ENCODE measurements at places on chromosomes 1 and 21.

- no peak for DNase-seq
These were observed 235.4 kb downstream of the PBX1 start for GRCh38 chr1:164794356-164794755.

DNA sequence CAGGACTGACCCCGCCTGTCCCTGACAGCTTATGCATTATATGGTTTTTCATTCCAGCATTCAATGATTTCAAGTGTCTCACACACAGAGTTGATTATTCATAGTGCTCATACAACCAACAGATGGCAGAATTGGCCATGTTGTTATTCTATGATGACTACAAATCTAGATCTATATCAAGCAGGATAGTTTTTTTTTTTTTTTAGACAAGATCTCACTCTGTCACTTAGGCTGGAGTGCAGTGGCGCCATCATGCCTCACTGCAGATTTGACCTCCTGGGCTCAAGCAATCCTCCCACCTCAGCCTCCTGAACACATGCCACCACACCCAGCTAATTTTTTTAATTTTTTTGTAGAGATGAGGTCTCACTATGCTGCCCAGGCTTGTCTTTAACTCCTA is 40.1 kb upstream of the LRRC8D start:
- no peak for DNase-seq

GRCh38 chr1:54372978-54373377 is 33.2 kb downstream of the SSBP3 start:
- no peak for DNase-seq

GRCh38 chr1:17574516-17574915 is 35.0 kb downstream of the ARHGEF10L start:
- DNase-seq = no peak

DNA sequence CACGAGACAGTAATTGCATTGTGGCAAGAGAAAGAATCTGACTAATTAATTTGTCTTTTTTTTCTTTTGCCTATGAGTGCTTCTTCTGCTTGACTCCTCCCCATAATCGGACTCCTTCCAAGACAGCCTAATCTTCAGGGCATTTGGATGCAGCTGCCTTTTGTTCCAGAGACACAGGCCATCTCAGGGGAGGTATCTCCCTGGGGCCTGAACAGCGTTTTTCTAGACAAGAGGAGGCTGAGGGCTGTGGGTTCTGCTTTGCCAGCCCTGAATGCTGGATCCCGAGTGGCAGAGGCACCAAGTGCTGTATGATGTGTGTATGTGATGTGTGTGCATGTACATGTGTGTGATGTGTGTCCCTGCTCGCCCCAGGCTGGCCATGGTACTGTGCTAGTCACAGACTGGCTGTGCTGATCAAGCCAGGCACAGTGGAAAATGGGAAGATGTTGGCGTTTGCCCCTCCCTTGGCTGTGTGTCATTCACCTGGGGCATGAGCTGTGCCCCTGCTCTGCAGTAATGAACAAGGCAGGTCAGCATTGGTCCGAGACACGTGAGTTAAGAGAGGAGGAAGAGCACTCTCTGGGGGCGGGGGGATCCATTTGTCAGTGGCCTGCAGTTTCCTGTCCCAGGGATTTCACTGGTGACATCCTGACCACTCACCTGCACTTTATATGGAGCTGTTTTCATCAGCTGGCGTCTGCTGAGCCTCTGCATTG is 77.2 kb downstream of the ADARB1 start:
- DNase-seq = no peak

- no peak for DNase-seq
These were observed 19.4 kb downstream of the MECR start for GRCh38 chr1:29211086-29212030.

GRCh38 chr1:97834899-97835298 is 85.9 kb downstream of the DPYD start:
- no peak for DNase-seq

- no peak for DNase-seq
These were observed 2.3 kb downstream of the VPS26C start for GRCh38 chr21:37264808-37265207.

DNA sequence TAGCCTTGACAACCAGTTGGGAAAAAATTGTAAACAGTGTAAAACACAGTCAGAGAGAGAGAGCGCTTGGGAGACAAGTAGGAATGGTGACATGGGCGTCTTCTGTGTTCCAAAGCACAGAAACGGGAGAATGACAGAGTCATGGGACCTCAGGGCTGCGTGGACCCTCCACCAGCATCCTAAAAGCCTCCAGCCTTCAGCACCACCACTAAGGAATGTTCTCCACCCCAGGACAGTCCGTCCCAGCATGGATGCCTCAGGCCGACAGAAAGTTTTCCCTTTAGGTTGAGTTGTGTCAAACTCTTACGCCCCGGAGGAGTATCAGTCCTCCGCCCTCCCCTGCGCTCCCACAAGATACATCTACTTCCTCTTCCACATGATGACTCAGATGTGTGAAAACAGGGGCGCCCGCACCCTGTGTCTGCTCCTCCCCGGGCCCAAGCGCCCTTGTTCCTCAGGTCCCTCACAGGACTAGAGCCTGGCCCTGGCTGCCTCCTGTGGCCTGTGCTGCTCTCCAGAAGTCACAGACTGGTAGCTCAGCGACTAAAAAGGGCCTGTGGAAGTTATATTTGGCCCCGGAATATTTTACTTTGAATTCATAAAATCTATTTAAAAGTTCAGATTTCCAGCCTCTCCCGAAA is 63.9 kb upstream of the EFHD2 start:
- no peak for DNase-seq

GRCh38 chr1:3744646-3745045 is 7.6 kb upstream of the CCDC27 start:
- no peak for DNase-seq

- DNase-seq = no peak
These were observed 1.6 kb upstream of the KDM4A start for GRCh38 chr1:43648221-43648847.

DNA sequence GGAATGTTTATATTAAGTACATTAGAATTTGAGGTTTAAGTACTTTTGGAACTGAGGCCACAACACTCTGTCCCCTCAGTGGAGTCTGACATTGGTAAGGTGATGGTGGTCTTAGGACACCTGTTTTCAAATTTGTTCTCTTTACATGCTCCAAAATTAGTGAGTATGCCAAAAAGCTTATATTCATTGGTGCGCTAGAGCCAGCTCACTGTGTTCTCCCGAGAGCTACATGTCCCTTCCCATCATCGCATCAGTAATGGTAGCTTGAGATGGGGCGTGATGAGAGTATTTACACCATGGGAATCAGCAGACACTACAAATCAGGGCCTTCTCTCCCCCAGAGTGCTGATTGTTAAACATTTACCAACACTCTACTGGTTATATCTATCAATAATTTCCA is 19.5 kb downstream of the ETS2 start:
- no peak for DNase-seq

- no peak for DNase-seq
These were observed 459.9 kb downstream of the ADGRL2 start for GRCh38 chr1:82260666-82261065.

DNA sequence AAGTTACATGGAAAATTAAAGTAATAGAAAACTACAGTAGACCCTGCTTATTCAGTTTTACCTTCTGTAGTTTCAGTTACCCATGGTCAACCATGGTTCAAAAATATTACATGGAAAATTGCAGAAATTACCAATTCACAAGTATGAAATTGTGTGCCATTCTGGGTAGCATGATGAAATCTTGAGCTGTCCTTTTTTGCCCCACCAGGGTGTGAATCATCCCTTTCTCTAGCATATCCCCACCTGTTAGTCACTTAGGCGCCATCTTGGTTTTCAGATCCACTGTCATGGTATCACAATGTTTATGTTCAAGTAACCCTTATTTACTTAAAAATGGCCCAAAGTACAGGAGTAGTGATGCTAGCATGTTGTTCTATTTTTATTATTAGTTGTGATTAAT is 3.5 kb upstream of the LRIF1 start:
- no peak for DNase-seq

GRCh38 chr1:111234258-111234657 is 6.7 kb downstream of the CHI3L2 start:
- DNase-seq = no peak

GRCh38 chr1:232952514-232953499 is 2.4 kb downstream of the NTPCR start:
- DNase-seq = no peak
